Activated gamma-delta T cell treated with Interleukin-2 at 50 U/mL for 16 hours (primary cell): ENCODE measurements at places on chromosomes 1 and 21.

- no peak for DNase-seq
Measured at GRCh38 chr1:212612041-212612961, 3.7 kb downstream of the ATF3 start.

DNA sequence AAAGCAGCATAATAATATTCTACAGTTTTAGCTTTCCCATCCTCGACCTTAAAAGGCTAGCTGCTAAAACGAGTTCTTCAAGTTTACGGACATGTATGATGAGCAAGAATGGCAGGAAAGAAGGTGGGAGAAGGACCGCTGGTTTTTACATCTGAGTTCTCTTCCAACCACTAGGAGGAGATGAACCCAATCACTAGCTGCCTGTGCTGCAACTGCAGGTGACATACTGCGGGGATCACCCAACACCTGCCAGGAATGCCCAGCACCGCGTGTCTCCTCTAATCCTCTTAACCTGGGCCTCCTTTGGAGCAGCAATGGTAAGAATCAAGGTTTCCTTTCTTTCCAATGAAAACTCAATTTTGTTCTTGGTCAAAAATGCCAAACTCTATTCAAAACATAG lies 23.5 kb downstream of the TOR3A start:
- no peak for DNase-seq

- DNase-seq: no peak
Measured at GRCh38 chr1:53395671-53396215, 63.5 kb upstream of the DMRTB1 start.

GRCh38 chr1:48738356-48738755 lies 38.3 kb downstream of the BEND5 start:
- no peak for DNase-seq

- no peak for DNase-seq
Measured at GRCh38 chr1:50095716-50096115, 13.0 kb upstream of the ELAVL4 start.

DNA sequence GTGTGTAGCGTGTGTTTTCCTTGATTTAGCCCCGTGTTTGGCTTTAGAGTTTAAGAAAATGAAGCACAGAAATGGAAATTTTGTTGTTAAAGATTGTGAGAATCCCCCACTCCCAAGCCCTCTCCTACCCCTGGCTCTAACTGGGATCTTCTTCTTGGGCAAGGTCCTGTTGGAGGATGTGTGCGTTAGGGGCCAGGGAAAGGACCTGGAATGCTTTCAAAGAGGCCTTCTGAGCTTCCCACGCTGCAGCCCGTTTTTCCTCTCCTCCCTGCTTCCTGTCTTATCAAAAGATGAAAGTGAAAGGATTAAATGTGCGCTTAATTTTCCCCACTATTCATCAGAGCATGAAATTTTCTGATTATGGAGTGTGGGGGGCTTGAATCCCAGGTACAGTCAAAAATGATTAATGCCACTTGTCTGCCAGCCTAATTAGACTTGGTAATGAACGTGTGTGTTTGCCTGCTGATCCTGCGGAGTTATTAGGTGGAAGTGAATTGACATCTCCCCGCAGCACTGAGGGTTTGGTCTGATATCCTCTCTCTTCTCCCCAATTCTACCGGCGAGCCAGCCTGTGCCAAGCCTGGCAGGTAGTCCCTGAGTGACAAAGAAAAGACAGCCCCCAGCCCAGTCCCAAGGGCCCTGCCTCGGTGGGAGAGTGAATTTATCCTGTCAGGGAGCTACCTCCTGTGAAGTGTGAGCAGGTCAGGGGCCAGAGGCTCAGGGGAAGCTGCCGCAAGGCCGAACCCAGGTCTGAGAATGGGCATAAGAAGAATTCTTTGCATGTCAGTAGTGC lies 4.9 kb downstream of the RASSF5 start:
- no peak for DNase-seq

DNA sequence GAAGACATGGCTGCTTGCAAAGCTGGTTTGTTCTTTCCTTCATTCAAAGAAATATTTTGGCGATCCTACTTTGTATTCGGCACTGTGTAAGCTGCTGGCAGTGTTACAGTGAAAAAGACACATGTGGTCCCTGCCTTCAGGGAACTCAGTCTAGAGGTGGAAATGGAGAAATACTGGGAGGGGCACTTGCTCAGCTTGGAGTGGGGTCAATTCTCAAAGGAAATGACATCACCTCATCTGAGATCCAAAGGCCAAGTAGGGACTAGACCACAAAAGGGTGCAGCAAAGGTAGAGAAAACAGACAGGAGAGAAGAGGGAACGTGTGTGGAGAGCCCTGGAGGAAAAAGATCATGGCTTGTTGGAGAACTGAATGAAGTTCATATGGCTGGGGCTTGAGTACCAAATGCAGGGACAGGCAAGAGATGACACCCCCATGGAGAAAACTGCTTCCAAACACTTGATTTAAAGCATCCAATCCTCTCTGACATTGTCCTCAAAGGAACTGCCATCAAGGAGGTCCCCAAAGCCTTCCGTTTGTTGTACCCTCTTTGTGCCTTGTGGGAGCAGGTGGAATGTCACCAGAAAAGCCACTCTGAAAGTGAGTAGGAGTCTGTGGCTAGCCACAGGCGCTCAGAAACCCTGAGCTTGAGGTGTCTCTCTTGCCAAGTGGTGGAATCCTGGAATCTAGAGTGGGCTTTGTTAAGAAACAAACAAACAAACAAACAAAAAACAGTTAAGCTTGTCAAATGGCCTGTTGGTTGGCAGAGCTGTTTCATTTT lies 48.3 kb upstream of the TDRD10 start:
- no peak for DNase-seq

- DNase-seq: no peak
Measured at GRCh38 chr1:166695115-166695514, 144.2 kb upstream of the POGK start.

DNA sequence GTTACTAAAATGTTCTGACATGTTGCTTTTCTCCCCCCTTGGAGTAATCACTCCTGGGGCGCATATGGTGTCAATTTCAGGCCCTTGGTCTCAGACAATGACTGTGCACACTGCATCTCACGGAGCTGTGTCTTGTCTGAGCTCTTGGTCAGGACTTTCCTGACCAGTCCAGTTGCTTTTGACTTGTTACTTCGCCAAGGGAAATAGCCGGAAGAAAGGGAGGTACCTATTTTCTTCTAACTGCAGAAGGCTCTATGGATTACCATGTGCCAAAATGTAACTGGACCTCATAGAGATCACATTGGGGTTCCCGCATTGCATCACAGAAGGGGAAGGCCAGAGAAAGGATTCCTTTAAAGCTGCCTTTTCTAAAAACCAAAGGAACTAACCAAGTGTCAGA lies 68.6 kb downstream of the SPAG17 start:
- no peak for DNase-seq

DNA sequence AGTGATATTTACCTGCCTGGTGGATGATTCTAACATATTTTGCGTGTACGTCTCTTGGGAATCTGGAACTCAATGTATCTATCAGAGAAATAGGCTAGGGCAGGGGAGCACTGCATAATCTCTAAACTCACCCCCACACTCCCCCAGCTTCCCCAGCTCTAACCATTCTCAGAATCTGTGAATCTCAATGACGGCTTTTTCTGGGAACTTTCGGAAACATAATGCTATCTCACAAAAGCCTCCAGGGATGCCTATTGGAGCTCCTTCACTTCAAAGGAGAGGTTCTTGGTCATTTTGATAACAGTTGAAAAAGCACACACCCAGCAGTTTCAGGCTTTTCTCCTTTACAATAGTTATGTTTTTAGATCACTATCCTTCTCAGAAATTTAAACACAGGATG lies 113.8 kb upstream of the MAGI3 start:
- DNase-seq: no peak
